ENCODE measurements at places on chromosomes 3 and 15.

DNA sequence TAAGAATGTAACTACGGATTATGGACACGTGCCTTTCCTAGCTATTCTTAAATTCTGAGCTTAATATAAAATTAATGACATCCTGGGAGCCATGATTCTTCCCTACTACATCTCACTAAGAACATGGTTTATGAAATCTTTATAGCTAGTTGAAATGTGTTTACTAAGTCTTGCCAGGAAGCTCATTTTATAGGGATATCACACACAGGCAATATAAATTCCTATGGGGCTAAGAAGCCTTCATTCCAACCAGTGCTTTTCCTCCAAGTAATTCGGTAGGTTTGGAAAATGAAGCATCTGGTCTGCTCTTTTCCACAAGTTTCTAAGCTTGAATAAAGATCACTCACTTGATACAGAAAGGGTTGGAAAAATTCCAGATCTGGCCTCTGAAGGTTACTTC, 802.6 kb downstream of the FHIT start:
- DNase-seq: no peak

DNA sequence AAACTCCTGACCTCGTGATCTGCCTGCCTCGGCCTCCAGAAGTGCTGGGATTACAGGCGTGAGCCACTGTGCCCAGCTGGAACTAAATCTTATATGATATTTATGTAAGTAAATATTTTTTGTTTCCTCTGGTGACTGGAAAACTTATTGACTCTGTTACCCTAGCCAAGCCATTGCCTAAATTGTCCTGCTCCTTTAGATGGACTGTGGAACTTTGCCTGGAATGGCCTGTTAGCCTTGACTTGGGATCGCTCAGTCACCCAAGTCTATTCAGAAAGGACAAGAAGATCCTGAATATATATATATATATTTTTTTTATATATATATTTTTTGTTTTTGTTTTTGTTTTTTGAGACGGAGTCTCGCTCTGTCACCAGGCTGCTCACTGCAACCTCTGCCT, 113.9 kb downstream of the PDE8A start:
- DNase-seq: no peak

DNA sequence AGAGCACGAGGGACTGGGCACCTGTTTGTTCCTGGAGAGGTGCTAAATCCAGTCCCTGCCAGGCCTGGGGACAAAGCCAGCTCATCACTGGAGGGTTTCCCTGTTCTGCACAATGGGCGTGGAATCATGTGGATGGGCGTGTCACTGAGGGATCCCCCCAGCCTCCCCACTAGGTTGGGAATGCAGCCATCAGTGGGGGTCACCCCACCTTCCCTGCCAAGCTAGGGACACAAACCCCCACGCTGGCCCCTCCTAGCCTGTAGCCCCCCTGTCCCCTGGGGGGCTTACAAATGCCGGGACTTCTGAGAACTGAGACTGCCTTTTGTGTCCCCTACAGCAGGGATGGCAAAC, 61.9 kb downstream of the NSMCE3 start:
- DNase-seq: no peak

- DNase-seq: no peak
These were observed 383.5 kb downstream of the EPHB1 start for GRCh38 chr3:135178566-135178965.
